ENCODE measurements at places on chromosomes 1 and 21. TPM values are rescaled to one million over a fixed set of nuclear protein-coding genes. Genes with fewer than 3 reads are reported as not detected.

DNA sequence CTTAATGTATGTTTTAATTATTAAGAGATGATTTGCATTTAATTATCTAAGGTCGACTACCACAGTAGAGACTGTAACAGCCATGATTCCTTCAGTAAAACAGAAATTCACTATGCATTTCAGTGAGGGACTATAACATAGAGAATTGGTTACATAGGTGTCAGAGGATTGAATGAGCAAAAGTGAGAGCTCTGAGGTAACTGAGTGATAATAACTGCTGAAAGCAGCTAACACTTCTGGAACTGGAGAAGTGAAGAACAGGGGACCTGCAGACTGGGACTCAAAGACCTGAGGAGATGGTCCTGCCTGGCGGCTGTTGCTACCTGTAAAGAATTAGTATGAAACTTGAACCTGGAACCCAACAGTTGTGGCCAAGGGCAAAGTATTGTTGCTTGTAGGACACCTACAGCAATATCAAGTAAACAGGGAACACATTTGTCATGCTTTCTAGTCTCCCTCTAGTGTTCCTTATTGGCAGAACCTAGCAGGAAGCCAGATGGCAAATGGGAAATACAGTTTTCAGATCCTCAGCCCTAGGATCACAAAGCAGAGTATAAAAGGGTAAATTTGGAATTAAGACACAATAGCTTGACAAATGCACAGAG, 110.6 kb downstream of the HS2ST1 start:
- H3K4me1 ChIP-seq = no peaks in the 10 kb centered on the region
- no peak for DNase-seq
- H3K36me3 ChIP-seq = no peaks in the 10 kb centered on the region
- no peaks in the 10 kb centered on the region for H3K27me3 ChIP-seq
- no peak overlapping the region for H3K27ac ChIP-seq

GRCh38 chr1:205318231-205318991, 3.1 kb downstream of the NUAK2 start:
- peak overlapping the region; percentile 34 for H3K4me3 ChIP-seq
- peaks cover 17% of the 10 kb centered on the region for H3K36me3 ChIP-seq

GRCh38 chr1:177600936-177601335, 368.9 kb downstream of the SEC16B start:
- H3K27me3 ChIP-seq = no peaks in the 10 kb centered on the region
- H3K36me3 ChIP-seq = no peaks in the 10 kb centered on the region
- H3K4me1 ChIP-seq = no peaks in the 10 kb centered on the region
- no peak overlapping the region for H3K27ac ChIP-seq
- DNase-seq = no peak
- no peak overlapping the region for H3K4me3 ChIP-seq

GRCh38 chr1:173871091-173871490, 2.9 kb downstream of the ZBTB37 start:
- no peaks in the 10 kb centered on the region for H3K27me3 ChIP-seq
- H3K4me1 ChIP-seq = peaks cover 48% of the 10 kb centered on the region
- peak overlapping the region; percentile 97 for H3K27ac ChIP-seq
- H3K4me3 ChIP-seq = peak overlapping the region; percentile 92
- DNase-seq = no peak

DNA sequence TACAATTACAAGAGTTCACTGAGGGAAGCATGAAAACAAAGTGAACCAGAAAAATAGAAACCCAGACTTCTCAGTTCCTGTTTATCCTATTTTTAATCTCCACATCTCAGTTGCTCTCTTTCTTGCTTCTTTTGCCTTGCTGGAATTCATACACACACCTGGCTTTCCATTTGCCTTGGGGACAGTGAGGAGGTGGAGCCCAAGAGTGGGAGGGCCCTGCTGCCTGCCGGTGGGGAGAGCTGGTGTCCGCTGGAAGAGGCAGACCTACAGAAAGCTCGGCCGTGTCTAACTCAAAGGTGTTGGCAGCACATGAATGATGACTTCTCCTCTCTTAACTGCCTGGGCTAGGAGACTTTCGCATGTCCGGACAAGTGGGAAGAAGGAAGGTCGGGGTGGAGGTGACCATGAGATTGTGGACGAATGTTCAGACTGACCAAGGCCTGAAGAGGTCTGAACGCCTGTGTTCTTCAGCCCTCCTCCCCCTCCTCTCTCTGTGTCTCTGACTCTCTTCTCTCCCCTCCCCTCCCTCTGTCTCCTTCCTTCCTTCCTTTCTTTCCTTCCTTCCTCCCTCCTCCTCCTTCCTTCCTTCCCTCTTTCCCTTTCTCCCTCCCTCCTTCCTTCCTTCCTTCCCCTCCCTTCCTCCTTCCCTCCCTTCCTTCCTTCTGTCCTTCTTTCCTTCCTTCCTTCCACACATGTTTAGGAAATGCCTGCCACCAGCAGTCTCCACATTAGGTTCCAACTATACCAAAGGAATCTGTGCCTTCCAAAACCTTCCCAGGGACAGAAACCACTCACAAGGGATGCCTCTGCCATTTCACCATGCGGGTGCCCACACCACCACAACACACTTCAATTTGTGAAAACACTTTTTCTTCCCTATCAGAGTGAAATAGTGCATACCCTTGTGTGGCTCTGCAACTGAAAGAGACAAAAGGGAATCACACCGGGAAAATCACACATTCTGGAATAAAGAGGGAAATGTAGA, 157.3 kb upstream of the RUNX1 start:
- no peak overlapping the region for H3K4me3 ChIP-seq
- no peak for DNase-seq
- H3K27me3 ChIP-seq = peaks cover 5% of the 10 kb centered on the region

DNA sequence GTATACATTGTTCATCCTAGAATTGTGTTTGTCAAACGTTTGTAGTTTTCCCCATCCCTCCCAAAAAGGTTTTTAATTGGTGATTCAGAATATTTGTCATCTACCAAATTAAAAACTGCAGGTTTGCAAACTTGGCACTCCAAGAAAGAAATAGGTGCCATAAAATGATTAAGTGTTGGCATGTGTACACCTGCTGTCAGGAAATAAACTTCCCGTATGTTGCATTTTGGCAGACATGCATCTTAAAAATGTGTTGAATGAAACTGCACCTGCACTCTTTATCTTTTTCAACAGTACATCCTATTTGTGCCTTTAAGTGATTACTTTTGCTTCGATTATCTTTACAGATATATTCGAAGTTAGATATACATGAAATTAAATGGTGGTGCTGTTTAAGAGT, 7.3 kb downstream of the B3GALT2 start:
- no peak for DNase-seq
- H3K4me3 ChIP-seq = no peak overlapping the region
- H3K27me3 ChIP-seq = no peaks in the 10 kb centered on the region
- H3K36me3 ChIP-seq = peaks cover 30% of the 10 kb centered on the region

DNA sequence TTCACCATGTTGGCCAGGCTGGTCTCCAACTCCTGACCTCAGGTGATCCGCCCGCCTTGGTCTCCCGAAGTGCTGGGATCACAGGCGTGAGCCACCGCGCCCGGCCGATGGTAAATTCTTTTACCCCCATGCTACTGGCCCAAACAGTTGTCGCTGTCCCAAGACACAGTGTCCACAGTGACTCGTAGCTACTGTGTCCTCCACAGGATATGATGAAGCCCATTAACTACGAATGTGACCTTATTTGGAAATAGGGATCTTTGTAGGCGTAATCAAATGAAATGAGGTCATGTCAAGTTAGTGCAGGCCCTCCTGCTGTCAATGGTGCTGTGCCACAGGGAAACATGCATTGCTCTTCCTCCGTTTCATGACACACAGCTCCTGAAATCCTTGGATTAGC, 8.5 kb downstream of the FNDC10 start:
- H3K27me3 ChIP-seq = peaks cover 3% of the 10 kb centered on the region
- H3K27ac ChIP-seq = no peak overlapping the region
- DNase-seq = no peak

- H3K4me3 ChIP-seq = no peak overlapping the region
- no peaks in the 10 kb centered on the region for H3K27me3 ChIP-seq
- H3K4me1 ChIP-seq = no peaks in the 10 kb centered on the region
- no peak for DNase-seq
- no peak overlapping the region for H3K27ac ChIP-seq
These were observed 79.8 kb upstream of the RALGPS2 start for GRCh38 chr1:178645157-178645807.

- H3K27ac ChIP-seq = no peak overlapping the region
- DNase-seq = no peak
- H3K36me3 ChIP-seq = no peaks in the 10 kb centered on the region
- H3K4me1 ChIP-seq = peaks cover 4% of the 10 kb centered on the region
- H3K27me3 ChIP-seq = no peaks in the 10 kb centered on the region
These were observed 73.2 kb downstream of the DAB1 start for GRCh38 chr1:57350610-57351009.

DNA sequence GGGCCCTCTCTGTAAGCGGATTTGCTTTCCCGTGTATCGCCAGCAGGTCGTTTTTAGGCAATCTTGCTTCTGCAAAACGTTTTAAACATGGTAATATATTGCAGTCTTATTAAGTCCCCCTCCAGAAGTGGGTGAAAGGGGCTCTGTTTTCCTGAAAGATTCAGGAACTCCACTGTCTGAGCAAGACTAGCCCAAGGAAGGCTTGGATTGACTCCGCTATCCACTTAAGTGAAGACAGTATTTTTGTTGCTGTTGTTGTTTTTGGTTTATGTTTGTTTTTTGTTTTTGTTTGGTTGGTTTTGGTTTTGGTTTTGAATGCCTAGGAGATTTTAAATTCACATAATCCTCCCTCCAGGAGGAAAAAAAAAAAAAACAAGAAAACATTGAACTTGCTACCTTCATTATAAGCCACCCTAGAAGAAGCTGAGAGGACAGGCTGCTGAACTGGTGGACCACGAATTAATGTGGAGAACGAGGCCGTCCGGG, 29.1 kb upstream of the NFIA start:
- peaks cover 52% of the 10 kb centered on the region for H3K4me1 ChIP-seq
- H3K36me3 ChIP-seq = no peaks in the 10 kb centered on the region
- H3K4me3 ChIP-seq = peak overlapping the region; percentile 78

DNA sequence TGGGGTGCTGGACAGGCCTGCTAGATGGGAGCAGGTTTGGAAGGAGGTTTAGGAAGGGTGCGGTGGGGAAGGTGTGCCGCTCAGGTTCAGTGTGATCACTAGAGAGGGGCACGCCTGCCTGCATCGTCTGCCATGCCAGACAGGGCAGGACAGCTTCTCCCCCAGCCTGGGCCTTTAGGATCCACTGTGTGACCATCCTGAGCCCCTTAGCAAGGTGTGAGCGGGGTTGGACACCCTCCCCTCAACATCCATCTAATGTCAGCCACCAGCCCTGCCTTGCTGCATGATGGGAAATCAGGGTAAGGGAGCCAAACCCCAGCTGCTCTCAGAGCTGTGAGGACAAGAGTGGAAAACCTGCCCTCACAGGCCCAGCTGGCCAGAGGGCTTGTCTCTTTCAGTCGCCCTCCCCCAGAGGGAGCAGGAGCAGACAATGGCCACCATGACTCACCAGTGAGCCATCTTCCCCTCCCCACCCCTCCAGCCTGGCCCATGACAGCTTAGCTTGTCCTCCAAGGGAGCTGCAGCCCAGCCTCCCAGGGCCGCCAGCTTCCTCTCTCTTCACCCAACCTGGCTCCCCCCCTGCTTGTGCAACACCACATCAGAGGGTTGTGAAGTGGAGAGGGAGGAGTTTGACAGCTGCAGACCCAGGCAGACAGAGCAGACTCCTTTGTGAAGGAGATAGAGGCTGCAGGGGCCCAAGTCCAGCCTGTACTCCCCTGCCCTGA, 37.0 kb downstream of the NUAK2 start:
- peaks cover 3% of the 10 kb centered on the region for H3K36me3 ChIP-seq
- peaks cover 83% of the 10 kb centered on the region for H3K4me1 ChIP-seq
- peaks cover 17% of the 10 kb centered on the region for H3K27me3 ChIP-seq
- H3K27ac ChIP-seq = peak overlapping the region; percentile 91
- DNase-seq = peak; percentile 93

GRCh38 chr1:181090641-181091126, 2.2 kb downstream of the IER5 start:
- peaks cover 54% of the 10 kb centered on the region for H3K36me3 ChIP-seq
- peaks cover 55% of the 10 kb centered on the region for H3K4me1 ChIP-seq
- H3K4me3 ChIP-seq = peak overlapping the region; percentile 99
- H3K27ac ChIP-seq = peak overlapping the region; percentile 98

DNA sequence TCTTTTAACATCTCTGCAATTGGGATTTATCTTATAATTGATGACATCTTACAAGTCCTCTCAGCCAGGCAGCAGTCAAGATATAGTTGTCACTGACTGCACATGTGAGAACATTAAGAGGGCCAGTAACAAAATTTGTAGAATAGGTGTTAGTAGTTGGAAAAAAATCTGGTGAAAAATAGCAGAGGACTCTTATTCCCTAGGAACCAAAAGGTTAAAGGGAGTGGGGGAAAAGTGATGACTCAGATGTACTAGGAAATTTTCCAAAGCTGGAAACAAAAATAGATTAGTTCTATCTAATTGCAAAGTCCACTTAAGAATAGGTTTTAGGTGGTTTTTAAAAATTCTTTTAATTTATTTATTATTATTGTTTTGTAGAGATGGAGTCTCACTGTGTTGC, 3.6 kb downstream of the NUP210L start:
- H3K27me3 ChIP-seq = no peaks in the 10 kb centered on the region
- H3K4me3 ChIP-seq = no peak overlapping the region
- peaks cover 20% of the 10 kb centered on the region for H3K4me1 ChIP-seq
- no peak overlapping the region for H3K27ac ChIP-seq

- peak; percentile 62 for DNase-seq
- peaks cover 26% of the 10 kb centered on the region for H3K4me1 ChIP-seq
- H3K4me3 ChIP-seq = peak overlapping the region; percentile 84
- no peaks in the 10 kb centered on the region for H3K36me3 ChIP-seq
These were observed 580 bp downstream of the INKA2 start for GRCh38 chr1:111738436-111739193.

GRCh38 chr1:119034359-119034758, 46.2 kb upstream of the TBX15 start:
- H3K4me1 ChIP-seq = no peaks in the 10 kb centered on the region
- DNase-seq = no peak
- H3K27ac ChIP-seq = no peak overlapping the region
- H3K27me3 ChIP-seq = no peaks in the 10 kb centered on the region
- H3K36me3 ChIP-seq = peaks cover 6% of the 10 kb centered on the region

- H3K4me3 ChIP-seq = peak overlapping the region; percentile 33
- peaks cover 96% of the 10 kb centered on the region for H3K4me1 ChIP-seq
- peak; percentile 87 for DNase-seq
These were observed 14.4 kb downstream of the ABCG1 start for GRCh38 chr21:42233067-42233961.

- DNase-seq = no peak
- peaks cover 48% of the 10 kb centered on the region for H3K4me1 ChIP-seq
- H3K4me3 ChIP-seq = no peak overlapping the region
- H3K27ac ChIP-seq = no peak overlapping the region
These were observed 11.9 kb downstream of the LGALS8 start for GRCh38 chr1:236535662-236536161.

DNA sequence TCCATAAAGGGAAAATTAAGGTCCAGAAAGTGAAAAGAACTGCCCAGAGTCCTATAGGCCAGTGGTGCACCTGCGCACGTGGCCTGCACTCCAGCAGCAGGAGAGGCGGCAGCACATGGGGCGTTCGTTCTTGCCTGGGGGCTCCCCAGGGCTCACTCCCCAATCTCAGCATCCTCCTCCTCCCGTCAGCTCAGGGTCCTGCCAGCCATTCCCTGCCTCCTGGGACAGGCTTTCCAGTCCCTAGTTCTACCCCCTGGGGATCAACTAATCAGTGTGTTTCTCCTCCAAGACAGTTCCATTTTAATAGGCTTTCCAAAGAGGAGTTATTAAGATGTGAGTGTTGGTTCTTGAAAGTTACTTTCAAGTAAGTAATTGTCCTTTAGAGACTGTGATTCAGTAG, 1.2 kb upstream of the A3GALT2 start:
- H3K4me3 ChIP-seq = no peak overlapping the region
- H3K27ac ChIP-seq = no peak overlapping the region
- H3K36me3 ChIP-seq = peaks cover 23% of the 10 kb centered on the region

TMPRSS2 gene
- total RNA-seq = not detected

NBPF10 gene
- total RNA-seq = 2.1 TPM

IL22RA1 gene
- not detected for total RNA-seq

SOAT1 gene
- total RNA-seq = 55.7 TPM

ZNF593OS gene
- total RNA-seq = not detected

KCNJ9 gene
- total RNA-seq = not detected

OR2T11 gene
- not detected for total RNA-seq

SPRR5 gene
- total RNA-seq = not detected

TDRD10 gene
- total RNA-seq = not detected
